ENCODE measurements at places on chromosomes 1 and 21.

GRCh38 chr1:182264185-182264584 lies 127.4 kb downstream of the GLUL start:
- no peak for DNase-seq

DNA sequence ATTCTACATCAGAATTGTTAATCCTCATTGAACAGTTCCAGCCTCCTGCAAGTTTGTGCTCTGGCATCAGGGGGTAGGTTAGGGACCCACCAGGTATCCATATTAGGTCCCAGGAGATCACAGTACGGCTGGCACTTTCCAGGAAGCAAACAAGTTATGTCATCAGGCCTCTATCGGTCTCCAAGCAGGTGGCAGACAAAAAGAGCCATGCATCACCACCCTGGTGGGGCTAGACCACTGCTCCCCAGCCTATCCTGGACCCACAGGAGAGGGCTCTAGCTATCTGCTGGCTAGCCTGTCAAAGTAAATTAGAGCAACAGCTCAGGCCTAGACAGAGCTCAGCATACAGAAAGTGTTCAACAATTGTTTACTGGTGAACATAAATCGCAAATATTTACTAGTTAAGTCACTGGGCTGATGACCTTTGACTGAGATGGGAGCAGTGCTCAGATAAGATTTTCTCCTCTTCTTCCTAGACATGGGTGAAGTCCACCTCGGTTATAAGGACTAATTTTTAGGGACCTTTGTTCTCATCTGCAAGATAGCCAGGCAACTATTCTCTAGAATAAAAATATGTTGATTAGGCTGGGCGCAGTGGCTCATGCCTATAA lies 6.4 kb downstream of the NUAK2 start:
- DNase-seq: no peak

- DNase-seq: no peak
Measured at GRCh38 chr1:12745992-12746323, at the start of gene CFAP107. TSS of gene CFAP107 (plus strand) at chr1:12746200. CDS start at chr1:12746431, 231 bp downstream.

DNA sequence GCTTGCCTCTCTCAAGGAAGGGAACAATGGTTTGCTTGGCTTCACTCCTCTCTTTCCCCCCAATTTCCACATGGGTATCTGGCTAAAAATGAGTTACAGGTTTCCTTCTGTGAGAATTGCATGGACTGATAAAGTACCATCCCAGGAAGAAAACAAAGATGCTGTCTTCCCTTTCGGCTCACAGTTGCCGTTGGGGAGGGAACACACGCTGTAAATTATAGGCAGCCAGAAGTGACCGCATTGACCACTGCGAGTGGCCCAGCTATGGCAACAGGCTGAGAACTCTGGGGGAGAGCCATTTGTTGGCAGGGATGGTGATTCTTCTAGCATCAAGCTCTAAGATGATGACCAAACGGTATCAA lies 2.9 kb downstream of the RUNX1 start:
- DNase-seq: no peak

DNA sequence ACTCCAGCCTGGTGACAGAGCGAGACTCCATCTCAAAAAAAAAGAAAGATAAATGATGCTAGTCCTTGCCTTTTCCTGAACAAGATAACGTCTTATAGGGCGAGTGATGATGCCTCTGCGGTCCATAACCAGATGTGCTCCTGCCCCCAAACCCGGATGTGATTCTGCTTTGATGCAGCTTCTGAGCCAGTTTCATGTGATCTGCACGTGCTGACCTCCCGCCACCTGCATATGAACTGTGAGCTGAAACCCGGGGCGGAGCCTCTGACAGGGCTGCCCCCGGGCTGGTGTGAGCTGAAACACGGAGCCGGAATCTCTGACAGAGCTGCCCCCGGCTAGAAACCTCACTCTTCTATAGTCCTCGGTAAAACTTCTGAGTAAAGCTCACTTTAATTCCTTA lies 1.3 kb downstream of the KRTAP12-4 start:
- peak; percentile 46 for DNase-seq

DNA sequence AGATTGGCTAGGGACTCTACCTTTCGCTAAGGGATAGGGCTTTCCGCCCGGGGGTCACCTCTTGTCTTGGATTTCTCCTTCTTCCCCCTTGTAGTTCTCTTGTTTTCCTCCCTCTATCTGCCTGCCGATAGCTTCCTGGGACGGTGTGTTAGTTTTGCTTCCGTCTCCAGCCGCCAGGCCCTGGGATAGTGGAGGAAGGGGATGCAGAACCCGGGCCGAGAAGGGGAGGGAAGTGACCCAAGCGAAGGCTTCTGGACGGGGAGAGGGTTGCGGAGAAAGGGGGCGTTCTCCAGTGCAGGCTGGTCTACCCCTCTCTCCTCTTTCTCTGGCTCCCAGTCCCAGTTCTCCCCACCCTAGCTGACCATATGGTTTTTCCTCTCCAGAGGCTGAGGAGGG lies 871 bp downstream of the TUFT1 start:
- no peak for DNase-seq

DNA sequence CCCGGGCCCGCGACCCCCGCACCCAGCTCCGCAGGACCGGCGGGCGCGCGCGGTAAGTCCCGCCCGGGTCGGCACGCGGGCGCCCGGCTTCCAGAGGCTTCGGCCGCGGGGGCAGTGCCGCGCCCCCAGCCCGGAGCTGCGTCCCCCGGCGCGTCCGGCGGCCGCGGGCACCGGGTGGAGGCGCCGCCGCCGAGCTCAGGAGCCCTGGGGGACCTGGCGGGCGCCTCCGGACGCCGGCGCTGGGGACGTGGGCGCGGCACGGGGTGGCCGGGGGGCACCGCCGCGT lies 227 bp downstream of the NBL1 start:
- DNase-seq: no peak

GRCh38 chr1:176801514-176802020 lies 338.6 kb downstream of the PAPPA2 start:
- DNase-seq: no peak

DNA sequence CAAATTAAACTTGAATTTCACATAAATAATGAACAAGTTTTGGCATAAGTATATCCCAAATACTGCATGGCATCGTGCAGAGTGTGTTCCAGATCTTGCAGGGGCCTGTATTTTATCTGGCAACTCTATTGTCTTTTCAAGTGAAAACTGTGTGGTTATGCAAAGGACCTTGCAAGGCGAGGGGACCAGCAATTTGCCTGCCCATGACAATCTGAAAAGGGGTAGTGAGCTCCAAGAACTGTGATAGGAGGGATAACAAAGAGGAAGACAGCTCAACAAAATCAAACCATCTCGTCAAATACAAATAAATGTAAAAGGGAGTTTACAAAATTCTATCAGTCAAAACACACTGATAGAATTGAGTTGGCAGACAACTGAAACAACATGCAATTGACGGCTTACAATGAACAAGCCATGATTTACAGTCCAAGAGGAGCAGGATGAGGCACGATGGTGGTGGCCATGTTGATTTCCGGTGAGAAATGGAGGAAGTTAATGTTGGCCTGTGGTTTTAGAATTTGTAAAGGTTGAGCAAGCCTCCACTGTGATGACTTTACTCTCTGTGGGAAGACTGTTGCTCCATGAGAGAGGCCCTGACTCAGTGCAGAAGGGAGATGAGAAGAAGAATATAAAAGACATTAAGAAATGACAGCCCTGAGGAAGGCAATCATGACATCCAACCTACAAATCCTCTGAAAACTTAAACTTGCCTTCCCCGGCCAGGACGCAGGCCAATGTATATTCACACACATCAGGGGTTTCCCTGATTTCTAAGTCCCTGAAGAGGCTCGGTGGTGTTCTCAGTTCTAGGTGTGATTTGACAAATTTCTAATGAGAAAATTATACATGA lies 132.2 kb downstream of the ADSS2 start:
- no peak for DNase-seq

DNA sequence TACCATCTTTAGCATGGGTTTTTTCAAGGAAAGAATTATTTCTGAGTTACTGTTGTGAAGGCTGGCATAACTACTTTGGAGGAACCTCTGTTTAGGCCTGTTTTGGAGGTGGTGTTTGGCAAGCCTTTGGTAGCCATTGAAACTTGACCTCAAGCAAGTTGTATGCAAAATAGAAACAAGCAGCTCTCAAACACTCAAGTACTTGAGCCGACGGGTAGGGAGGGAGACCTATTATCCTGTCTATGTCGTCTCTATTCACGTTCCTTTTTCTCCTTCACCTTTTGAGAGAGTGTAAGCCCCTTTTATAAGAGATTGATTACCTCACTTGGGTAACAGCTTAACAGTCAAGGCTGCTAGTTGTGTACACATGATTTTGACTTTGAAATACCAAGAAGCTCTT lies 878.3 kb upstream of the CXADR start:
- no peak for DNase-seq

- DNase-seq: no peak
Measured at GRCh38 chr1:193114485-193115095, 7.2 kb upstream of the CDC73 start.

- DNase-seq: no peak
Measured at GRCh38 chr1:152768847-152769533, 6.0 kb upstream of the LCE1F start.

DNA sequence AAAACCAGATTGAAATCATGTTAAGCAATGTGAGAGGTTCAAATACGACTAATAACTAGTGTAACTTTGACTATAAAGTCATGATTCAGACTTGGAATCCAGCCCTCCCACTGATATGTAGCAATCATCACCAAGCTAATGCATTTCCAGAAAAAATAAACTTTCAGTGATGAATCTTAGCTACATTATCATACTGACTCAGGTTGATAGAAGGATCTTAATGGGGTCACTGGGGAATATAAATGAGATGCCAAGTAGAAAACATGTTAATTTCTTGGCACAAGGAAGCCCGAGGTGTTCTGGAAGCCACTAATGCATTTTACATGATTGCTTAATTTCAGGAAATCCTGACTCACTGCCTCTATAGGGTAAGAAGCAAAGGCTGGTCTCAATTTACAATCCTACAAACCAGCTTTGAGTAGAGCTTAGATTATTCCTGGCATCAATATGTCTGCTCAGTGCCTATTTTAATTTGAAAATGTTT lies 67.7 kb downstream of the SELENOF start:
- DNase-seq: no peak
